ENCODE measurements at places on chromosomes 7 and 10.

- no peak for DNase-seq
These were observed 786.0 kb downstream of the NRG3 start for GRCh38 chr10:82660986-82661385.

DNA sequence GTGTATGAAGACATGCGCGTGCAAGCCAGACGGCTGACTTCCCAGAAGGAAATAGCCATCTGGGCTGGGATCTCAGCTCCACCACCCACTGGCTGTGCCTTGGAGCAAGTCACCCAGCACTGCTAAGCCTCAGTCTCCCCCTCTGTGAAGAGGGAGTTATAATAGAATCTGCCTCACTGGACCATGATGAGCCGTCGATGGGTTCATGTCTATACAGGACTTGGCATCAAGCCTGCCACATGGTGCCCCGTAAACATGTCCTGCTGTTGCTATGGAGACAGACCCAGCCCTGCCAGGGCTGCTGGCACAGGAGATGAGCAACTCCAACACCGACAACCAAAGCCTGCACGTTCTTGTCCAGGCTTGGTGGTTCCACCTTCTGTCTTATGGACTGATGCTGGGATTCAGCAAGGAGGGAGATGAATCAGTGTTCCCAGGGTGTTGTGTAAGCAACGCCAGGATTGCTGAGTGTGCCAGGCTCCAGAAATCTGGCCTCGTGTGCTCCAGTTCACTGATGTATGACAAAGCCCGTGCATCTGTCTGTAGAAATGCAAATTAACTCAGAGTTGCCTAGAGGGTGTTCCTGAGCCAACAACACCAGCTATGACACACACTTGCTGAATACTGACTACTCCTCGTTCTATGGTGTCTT, 5.6 kb downstream of the GPR15LG start:
- DNase-seq = no peak

DNA sequence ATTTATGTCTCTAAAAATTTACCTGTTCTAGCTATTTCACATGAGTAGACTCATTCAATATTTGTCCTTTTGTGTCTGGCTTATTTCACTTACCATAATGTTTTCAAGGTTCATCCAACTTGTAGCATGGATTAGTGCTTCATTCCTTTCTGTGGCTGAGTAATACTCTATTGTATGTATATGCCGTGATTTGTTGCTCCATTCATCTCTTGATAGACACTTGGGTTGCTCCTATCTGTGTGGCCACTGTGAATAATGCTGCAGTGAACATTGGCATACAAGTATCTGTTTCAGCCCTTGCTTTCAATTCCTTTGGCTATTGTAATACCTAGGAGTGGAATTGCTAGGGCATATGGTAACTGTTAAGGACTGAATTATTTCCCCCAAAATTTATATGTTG, 86.9 kb downstream of the VWC2 start:
- no peak for DNase-seq

DNA sequence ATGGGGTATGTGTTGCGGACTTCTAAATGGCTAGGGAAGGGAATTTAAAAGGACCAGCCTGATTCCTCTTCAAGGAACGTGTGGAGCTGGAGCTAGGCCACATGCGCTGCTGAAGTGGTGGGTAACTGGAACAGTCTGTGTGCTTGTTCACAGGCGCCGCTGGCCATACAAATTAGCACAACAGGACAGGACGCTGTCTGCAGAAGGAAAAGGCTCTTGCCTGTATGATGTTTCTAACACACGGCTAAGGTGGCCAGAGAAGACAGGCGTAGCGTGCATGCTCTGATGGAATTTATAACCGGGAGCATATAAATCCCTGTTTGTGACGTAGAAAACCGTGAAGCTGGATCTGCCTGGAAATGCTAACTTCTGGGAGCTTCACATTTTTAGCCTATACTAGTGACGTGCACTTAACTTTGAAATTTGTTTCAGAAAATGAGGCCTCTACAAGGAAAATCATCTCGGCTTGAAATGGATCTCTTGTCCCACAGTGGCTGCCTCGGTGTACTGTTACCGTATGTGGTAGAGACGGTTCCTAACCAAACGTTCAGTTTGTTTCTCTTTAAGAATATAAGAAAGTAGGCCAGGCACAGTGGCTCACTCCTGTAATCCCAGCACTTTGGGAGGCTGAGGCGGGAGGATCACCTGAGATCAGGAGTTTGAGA, 569.4 kb downstream of the PTPRN2 start:
- DNase-seq = no peak

DNA sequence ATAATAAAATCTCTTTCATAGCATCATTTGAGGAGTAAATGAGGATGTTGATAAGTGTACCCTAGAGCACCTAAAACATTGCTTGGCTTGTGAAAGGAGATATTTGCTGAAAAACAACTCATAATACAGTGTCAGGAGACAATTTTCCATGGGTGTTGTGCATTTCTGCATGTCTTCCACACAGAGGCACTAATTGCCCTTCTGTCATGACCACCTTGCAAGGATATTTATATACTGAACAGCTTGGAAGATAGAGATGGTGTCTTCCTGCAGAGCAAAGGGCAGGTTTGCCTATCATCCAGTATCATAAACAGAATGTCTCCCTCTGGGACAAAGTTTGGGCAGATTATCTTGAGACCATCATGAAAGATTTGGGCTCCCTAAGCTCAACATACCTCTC, 495.2 kb upstream of the LRRN3 start:
- DNase-seq = no peak

- no peak for DNase-seq
These were observed 48.2 kb upstream of the MNX1 start for GRCh38 chr7:157058701-157059100.

DNA sequence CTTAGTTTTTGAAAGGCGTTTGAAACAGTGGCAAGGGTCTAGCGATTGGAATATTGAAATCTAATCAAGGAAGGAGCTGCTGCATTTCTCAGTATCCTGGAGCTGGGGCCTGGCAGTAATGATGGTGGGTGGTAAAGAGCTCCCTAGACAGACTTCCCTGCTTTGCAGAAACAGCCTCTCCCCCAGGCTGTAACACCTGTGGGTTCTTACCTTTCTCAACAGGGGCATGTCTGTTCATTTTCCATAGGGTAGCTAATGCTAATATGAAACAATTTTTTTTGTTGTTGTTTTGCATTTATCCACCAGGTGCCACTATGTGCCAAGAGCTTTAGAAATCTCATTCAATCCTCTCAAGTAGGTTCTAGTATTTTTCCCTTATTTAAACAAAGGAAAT, 345.5 kb downstream of the REEP3 start:
- DNase-seq = no peak

DNA sequence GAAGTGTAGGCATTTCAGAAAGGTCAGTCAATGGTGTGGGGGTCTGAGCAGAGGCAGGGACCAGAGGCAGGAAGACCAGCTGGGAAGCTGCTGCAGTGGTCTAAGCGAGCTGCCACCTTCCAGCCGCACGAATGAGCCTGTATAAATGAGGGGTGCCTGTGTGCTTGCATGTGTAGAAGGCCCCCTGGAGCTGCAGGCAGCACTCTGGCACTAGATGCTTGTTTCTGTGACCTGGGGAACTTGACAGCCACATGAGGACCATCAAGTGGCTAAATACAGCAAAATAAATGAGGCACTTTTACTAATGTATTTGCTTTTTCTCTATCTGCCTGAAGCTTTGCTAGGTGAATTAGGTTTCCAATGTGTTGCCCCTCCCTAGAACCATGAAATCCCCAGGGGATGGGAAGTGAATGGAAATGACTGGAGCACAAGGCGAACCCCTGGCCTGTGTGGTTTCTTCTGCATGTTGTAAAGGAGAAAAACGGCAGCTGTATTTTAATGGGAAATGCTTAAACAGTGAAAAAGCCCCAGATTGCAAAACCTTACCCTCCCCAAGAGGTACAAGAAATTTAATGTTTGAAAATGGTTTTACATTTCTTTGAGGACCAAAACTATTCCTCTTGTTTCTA, 57.7 kb downstream of the PYROXD2 start:
- DNase-seq = no peak

GRCh38 chr7:117666031-117666430, 186.2 kb downstream of the CFTR start:
- DNase-seq = no peak

DNA sequence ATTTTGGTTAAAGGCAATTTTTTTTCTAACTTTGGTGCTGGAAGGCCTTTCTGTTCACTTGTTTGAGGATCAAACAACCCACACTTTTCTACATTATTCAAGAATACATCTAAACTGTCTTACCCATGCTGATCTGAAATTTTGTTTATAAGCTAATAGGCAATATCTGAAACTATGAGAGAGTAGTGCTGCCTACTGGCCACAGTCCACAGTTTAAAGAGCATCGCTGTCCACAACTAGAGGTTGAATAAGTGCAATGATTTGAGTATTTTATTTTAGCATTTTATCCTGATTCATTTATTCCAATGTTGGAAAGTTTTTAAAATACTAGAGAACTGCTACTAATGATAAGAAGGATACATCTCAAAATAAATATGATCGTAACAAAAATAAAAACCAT, 306.9 kb downstream of the ELMO1 start:
- no peak for DNase-seq

DNA sequence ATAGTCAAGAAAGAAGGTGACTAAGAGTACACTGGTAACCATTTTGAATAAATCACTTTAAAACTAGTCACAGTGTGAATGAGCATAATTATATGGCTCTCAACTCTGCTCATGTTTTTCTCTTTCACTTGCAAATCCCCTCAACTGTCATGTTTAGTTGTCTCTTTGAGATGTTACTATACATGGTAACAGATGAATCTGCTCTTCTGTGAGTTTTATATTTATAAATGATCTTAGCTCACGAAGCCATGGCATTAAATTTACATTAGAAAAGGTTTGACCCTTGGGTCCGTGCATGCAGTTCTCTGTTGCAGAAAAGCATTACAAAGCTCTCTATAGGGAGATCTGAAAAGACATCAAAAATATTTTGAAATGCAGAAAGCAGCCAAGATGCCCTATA, 33.0 kb upstream of the LRRTM3 start:
- no peak for DNase-seq

GRCh38 chr7:103394566-103394965, 47.1 kb downstream of the PSMC2 start:
- no peak for DNase-seq

DNA sequence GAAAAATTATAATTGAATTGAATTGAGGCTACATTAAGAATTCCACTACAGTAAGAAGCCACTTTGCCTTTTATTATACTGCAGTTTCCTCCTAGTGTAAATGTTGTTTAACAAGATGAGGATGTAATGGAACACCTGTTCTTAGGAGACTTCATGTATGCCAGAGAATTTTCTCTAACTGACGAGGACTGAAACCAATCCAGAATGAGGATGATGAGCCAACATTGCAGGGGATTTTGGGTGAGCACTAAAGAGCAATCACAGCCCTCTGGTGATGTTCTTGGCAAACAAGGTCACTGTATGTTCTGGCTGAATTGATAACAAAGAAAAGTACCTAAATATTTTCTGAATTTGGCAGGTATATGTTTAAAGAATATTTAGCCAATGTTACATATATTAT, 60.9 kb downstream of the RELN start:
- DNase-seq = no peak

DNA sequence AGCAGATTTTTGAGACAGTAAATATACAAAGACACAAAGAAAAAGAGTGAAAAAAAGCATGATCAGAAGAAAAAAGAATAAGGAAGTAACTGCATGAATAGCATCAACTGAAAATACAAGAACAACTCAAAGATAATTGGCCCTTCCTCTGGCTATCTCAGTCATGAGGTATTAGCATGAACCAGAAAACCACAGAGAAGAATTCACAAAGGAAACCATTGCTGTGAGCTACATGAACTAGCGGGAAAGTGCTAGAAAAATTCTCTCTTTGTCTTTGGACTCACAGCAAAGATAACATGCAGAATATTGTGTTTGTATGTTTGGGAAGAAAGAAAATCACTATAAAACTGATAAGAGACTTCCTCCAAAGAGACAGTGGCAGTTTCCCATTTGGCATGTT, 82.9 kb downstream of the SORCS1 start:
- no peak for DNase-seq

GRCh38 chr7:67021260-67021659, 24.6 kb downstream of the TYW1 start:
- no peak for DNase-seq

GRCh38 chr10:74755273-74755672, 71.1 kb upstream of the KAT6B start:
- no peak for DNase-seq

- DNase-seq = no peak
These were observed 97.8 kb upstream of the COL1A2 start for GRCh38 chr7:94296881-94297280.

- no peak for DNase-seq
These were observed 82.5 kb downstream of the GALNT11 start for GRCh38 chr7:152107945-152108344.

GRCh38 chr10:79359816-79360498, 12.7 kb downstream of the PPIF start:
- no peak for DNase-seq

GRCh38 chr10:69311309-69311708, 33.0 kb downstream of the HK1 start:
- DNase-seq = no peak

- no peak for DNase-seq
These were observed 1.7 kb downstream of the ADAMTS14 start for GRCh38 chr10:70673929-70674559.

GRCh38 chr10:93596539-93596938, 4.5 kb downstream of the RBP4 start:
- no peak for DNase-seq

GRCh38 chr7:82925331-82925730, 237.4 kb downstream of the PCLO start:
- DNase-seq = no peak

DNA sequence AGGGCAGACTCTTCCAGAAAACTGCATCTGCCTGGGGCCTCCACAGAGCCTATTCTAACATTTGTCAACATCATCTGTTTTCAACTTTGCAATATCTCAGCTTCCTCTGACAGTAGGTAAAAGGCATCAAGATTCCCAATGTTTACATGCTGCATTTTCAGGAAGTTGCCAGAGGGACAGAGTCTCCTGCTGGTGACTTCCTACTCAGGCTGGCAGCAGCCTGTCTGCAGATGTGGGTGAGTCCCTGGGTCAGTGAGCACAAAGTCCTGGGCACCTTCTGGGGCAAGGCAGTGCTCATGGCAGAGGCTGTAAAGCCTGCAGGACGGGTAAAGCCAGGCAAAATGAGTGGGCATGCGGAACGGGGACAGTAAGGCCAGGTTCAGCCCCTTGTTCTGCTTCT, 69.4 kb downstream of the EBF3 start:
- no peak for DNase-seq

- DNase-seq = no peak
These were observed 80.5 kb downstream of the RBM33 start for GRCh38 chr7:155725006-155725355.

- DNase-seq = no peak
These were observed 701.3 kb downstream of the TNS3 start for GRCh38 chr7:46880508-46881196.

- DNase-seq = no peak
These were observed 148.7 kb upstream of the GPR26 start for GRCh38 chr10:123517426-123517825.

DNA sequence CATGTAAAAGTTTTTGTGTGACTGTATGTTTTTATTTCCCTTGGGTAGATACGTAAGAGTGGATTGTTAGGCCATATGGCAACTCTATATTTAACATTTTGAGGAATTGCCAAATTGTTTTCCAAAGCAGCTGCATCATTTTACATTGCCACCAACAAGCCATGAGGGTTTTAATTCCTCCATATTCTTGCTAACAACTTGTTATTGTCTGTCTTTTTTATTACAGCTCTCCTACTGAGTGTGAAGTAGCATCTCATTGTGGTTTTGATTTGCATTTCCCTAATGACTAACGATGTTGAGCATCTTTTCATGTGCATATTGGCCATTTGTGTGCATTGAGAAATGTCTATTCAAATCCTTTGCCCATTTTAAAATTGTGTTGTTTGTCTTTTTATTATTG, 94.9 kb downstream of the CARD11 start:
- DNase-seq = no peak

- DNase-seq = no peak
These were observed 88.7 kb upstream of the KCTD7 start for GRCh38 chr7:66539902-66540375.
